Activated T-helper 1 cell treated with anti-CD3 and anti-CD28 coated beads, Interleukin-12 subunit alpha, Interleukin-12 subunit beta, Interleukin-2, Interleukin-4 antibody, amounts not matched to agents 30 ng/mL and 10 ng/mL and 1 ng/mL, durations not matched to agents 14 hours and 24 hours and 36 hours (primary cell): ENCODE measurements at places on chromosomes 3 and 15.

- no peak overlapping the region for H3K27ac ChIP-seq
- H3K4me1 ChIP-seq: no peaks in the 10 kb centered on the region
- no peak overlapping the region for H3K4me3 ChIP-seq
- no peak for DNase-seq
These were observed 32.0 kb downstream of the FAIM start for GRCh38 chr3:138640537-138640936.

DNA sequence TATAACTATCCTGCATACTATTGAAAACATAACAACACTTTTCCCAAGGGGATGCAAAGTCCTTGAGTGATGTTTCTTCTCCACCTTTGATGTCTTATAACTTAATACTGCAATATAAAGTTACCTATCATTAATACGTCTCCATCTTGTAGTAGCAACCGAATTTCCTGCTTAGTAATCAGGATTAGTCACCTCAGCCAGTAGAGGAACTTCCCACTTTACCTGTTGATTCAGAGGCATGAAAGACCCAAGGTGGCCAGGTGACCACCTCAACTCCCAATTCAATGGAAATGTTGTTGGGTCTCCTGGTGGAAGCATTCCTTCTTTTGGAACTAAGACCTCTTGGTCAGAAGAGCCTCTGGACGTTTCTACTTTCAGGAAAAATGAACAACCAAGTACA is 3.5 kb upstream of the TMCC1 start:
- peaks cover 2% of the 10 kb centered on the region for H3K36me3 ChIP-seq
- H3K4me1 ChIP-seq: peaks cover 19% of the 10 kb centered on the region
- H3K4me3 ChIP-seq: no peak overlapping the region
- no peak for DNase-seq
- peaks cover 2% of the 10 kb centered on the region for H3K27me3 ChIP-seq
- no peak overlapping the region for H3K27ac ChIP-seq

- H3K36me3 ChIP-seq: no peaks in the 10 kb centered on the region
- H3K4me3 ChIP-seq: no peak overlapping the region
- H3K4me1 ChIP-seq: no peaks in the 10 kb centered on the region
- no peak for DNase-seq
- H3K27ac ChIP-seq: no peak overlapping the region
These were observed 23.6 kb upstream of the CAV3 start for GRCh38 chr3:8709801-8710507.

DNA sequence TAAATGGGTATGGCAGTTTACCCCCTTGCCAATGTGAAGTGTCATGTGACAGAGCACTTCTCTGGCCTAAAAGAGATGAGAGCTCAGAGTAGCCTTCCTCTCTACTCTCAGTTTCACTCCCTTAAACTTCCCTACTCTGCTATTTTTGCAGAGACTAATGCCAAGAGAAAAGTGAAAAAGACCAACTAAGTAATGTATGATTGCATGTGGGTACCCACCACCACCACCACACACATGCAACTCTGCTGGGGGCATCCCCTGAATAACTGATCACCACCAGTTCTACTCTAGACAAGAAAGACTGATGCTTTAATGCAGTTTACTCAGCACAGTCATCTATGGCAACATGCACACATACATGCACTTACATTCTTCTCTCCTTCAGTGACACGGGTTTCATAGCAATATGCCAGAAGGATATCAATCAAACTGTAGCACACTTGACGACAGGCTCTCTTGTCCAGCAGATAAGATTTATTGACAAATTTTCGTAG is 31.3 kb downstream of the SHQ1 start:
- no peak for DNase-seq
- H3K36me3 ChIP-seq: peaks cover 12% of the 10 kb centered on the region
- H3K4me3 ChIP-seq: no peak overlapping the region

DNA sequence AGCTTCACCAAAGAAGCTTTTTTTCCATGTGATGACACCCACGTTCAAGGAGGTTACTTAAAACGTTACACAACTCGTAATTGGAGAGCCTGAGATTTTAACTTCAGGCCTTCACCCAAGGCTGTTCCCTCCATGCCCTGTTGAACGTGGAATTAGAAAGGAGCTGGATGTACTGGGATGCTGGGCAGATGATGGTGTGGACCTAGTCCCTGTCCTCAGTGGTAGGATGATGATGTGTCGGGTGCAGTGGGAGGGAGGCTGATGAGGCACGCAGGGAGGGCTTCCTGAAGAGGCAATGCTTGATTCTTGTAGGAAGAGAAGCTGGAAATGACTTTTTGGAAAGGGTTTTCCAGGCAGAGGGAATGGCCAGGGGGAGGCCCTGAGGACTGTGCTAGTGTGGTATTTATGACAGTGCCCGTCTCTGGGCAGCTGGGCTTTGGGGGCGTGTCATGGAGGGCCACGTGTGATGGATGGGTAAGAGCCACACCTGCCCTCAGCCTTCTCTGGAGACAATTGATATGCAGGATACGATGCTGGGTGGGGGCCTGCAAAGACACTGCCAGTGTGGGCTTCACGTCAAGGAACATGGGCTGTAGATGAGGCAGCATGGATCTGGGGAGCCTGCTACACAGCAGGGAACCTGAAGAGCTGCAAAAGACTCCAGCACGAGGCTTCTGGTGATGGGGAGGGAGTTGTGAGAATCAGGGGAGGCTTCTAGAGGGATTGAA is 15.3 kb downstream of the SYNM start:
- no peaks in the 10 kb centered on the region for H3K36me3 ChIP-seq
- no peak overlapping the region for H3K4me3 ChIP-seq
